ENCODE measurements at places on chromosomes 4 and X.

GRCh38 chr4:181820553-181820952, 422.6 kb upstream of the TENM3 start:
- DNase-seq, result no peak

DNA sequence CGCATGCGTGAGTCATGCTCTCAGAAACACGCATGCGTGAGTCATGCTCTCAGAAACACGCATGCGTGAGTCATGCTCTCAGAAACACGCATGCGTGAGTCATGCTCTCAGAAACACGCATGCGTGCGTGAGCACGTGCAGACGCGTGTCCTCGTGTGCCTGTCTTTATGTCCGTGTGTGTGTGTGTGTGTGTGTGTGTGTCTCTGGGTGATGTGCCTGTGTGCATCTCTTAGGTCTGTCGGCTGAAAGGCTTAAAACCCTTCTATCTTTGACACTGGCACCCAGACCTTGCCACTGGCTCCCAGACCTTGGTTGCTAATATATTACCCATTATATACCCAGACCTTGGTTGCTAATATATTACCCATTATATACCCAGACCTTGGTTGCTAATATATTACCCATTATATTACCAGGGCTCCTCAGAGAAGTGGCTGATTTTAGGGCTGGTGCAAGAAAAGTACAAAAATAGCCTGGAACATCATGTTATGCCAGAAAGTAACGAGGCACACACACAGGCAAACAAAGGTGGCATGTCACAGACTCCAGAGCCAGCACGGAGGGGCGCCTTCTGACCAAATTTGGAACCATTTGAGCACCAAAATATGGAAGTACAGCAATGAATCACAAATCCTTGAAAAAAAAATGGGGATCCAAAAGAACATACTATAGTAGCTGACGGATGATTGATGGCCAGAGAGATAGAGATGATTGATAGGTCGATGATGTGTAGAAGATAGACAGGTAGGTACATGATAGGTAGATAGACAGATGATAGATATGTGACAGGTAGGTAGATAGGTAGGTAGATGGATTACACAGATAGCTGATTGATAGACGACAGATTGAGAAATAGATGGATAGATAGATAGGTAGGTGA, 19.2 kb upstream of the ADRA2C start:
- DNase-seq, result no peak

DNA sequence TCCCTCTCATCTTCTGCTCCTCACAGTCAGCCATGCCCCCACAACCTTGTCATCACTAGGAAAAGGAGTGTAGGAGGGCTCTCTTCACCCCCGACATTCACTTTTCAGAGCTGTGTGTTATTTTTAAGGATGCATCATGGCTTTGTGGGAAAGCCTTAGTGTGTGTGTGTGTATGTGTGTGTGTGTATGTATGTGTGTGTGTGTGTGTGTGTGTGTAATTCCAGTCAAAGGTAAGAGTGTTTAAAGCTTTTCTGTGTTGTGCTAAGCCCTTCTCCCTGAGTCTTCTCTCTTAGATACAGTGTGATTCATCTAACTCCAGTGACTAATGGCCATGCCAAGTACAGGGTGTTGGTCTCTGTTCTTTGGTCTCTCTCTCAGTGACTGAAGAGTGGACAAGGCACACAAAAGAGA, 76.6 kb downstream of the CHIC2 start:
- no peak for DNase-seq

DNA sequence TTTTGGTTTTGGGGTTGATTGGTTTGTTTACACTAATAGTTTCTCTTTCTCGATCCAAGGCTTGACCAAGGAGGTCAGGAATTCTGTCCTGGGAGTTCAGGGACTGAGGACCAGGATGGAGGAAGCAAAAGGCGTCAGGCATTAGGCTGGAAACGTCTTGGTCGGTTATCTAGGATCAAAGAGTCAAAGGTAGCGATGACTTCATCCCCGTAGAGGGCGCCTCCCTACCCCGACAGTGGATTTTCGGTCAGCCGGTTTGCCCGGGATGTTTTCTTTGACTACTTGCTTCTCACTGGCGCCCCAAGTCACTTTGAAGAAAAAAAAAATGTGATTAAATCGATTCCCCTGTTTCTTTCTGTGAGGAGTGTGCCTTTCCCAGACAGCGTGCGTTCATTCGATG, 980 bp upstream of the FHDC1 start:
- DNase-seq, result no peak

DNA sequence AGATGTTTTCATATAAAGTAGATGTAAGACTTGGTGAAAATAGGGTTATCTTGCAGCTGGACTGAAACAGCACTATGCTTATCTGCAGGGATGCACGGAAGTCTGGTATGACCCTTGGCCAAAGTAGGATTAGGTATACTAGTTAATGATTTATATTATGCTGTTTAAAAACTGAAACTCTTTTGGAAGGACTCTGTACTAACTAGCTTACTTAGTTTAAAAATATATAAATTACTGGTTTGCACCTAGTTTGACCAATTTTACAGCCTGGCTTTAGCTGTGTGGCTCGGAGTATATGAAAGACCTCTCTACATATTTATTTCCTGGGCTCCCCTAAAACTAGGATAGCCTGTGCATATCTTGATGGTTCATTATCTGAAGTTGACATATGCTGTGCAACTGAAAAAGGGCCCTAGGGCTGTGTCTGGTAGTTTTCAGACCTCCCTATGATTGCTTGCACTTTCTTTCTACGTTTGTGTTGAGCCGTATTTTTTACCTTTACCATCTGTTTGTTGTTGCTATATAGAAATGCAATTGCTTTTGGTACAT, 89.2 kb downstream of the TMEM144 start:
- no peak for DNase-seq

GRCh38 chr4:37879365-37879764, 11.5 kb upstream of the TBC1D1 start:
- no peak for DNase-seq

DNA sequence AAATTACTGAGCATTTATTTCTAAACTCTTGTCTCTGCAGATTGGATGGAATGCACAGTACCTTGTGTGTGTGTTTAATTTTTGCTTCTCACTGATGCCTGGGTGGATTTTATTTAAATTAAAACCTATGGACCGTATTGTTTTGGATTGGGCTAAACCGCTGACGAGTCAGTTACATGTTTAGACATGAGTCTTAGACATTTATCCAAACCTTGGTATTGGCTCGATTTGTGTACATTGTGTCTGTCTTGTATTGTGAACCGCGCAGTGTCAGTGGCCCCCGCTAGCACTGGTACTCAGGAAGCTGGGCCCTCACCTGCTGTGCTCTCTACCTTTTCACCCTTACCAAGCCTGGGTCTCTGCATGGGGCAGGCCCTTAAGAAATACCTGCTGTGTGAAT, 40.8 kb upstream of the TADA2B start:
- no peak for DNase-seq

GRCh38 chrX:5051831-5052491, 1176.7 kb downstream of the NLGN4X start:
- DNase-seq, result no peak

- DNase-seq, result no peak
Measured at GRCh38 chr4:7348946-7349900, 85.5 kb downstream of the PSAPL1 start.

- DNase-seq, result no peak
Measured at GRCh38 chr4:185999207-185999606, 69.7 kb upstream of the TLR3 start.

DNA sequence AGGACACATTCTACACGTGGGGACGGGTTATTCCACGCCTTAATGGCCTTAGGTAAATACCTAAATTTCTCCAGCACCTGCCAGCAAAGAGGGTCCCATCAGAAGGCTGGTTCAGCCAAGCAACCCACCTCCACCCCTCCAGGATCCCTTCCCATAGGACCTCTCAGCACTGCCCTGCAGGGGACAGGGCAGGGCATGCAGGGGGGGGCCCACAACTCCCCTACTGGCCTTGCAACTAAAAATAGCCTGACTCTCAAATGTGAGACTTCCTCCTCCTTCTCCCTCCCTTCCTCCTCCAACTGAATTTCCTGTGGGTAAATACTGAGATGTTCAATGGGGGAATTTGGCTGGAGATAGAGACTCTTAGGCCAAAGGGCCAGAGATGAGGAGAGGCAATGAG, 6.3 kb downstream of the LAS1L start:
- DNase-seq, result no peak

GRCh38 chr4:171561419-171561818, 251.8 kb upstream of the GALNTL6 start:
- DNase-seq, result no peak

GRCh38 chrX:15956681-15957080, 102.1 kb upstream of the AP1S2 start:
- DNase-seq, result no peak

- no peak for DNase-seq
Measured at GRCh38 chr4:20288846-20289512, 37.3 kb downstream of the SLIT2 start.

GRCh38 chr4:24126776-24127175, 236.9 kb upstream of the PPARGC1A start:
- no peak for DNase-seq
